ENCODE measurements at places on chromosomes 3 and 15.

DNA sequence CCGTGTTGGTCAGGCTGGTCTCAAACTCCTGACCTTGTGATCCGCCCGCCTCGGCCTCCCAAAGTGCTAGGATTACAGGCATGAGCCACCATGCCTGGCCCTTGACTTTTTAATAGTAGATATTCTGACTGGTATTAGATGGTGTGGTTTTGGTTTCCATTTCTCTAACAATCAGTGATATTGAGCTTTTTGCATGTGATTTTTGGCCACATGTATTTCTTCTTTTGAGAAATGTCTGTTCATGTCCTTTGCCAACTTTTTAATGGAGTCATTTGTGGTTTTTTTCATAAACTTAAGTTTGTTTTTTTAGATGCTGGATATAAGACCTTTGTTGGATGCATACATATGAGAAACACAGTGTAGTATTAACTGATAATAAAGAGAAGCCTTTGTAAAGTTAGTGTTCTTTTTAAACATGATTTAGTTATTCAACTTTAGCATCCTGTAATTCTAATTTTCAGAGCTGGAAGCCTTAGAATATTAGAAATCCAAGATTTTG, 280.8 kb downstream of the RBMS3 start:
- DNase-seq = no peak

- no peak for DNase-seq
These were observed 24.5 kb downstream of the NIT2 start for GRCh38 chr3:100359035-100359434.

DNA sequence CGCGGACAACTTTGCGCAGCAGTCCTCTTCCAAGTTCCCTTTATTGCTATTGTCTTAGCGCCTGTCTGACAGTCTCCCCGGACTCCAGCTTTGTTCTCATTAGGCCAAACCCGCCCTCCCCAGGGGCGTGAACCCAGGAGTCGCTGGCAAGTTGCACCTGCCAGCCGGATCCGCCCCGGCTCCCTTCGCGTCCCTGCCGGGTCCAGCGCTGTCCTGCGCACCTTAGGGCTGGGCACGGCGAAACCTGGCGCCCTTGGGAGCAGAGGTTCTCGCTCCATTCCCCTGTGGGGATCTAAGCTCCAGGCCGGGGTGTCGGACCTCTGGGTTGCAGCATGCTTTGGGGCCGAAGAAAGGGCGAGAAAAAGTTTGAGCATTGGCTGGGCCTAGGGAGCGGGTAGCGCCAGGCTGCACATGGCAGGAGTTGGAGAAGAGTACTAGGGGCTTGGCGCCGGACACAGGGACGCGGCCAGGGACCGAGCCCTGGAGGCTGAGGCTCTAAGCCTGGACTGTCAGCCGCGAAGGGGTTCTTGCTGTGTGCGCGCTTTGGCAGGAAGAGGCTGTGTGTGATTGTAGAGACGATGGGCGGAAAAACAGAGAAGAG, 335.1 kb upstream of the THRB start:
- DNase-seq = no peak

DNA sequence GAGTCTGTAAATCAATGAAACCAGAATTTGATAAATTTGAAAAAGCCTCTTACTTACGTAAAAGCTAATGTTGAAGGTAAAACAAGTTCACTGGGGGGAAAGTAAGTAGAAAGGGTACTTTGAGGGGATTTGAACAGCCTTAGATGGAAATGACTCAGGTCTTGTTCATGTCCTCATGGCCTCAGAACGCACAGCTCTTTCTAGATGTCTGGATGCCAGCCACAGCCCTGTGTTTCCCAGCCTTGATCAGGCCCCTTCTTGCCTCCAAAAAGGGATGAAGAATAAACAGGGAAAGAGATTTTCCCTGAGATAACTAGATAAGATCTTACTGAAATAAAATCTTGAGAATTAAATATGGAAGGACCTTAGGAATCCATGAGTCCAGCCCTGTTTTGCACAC, 237.1 kb upstream of the GOLGA6L4 start:
- no peak for DNase-seq

GRCh38 chr15:48459571-48460442, 128.6 kb downstream of the DUT start:
- no peak for DNase-seq

DNA sequence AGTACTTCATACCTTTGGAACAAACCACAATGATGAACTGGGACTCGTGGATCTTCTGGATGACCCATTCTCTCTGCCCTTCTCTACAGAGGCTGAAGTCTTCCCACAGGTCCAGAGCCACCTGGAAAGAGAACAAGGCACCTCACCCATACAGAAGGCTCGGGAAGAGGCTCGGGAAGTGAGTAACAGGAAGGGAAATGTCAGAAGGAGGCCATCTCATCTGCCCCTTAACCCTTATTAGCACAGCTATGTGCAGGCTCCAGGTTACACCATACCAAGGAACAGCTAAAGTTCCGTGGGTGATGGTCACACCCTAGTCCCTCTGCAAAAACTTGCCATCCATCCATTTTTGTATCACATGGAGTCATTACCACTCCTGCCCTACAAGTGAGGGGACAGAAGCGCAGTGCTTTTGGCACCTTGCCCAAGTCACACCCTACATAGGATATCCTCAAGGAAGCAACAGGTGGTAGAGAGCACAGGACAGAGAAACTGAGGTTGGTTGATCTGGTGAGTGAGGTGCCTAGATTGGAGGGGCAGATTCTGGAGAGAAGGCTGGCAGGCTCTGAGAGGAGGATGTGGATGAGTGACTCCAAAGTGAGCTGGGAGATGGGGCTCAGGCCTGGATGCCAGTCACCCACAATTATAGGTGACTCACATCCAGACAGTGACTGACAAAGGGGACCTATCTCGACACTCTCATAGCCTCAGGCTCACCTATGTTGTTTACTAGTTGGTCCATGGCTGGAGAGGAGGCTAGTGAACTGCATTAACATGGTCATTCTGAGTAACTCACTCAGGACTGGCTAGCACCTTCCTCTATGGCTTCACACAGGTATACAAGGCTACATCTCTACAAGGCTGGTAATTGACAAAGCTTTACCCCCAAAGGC, 38.2 kb downstream of the SPATA12 start:
- DNase-seq = no peak

DNA sequence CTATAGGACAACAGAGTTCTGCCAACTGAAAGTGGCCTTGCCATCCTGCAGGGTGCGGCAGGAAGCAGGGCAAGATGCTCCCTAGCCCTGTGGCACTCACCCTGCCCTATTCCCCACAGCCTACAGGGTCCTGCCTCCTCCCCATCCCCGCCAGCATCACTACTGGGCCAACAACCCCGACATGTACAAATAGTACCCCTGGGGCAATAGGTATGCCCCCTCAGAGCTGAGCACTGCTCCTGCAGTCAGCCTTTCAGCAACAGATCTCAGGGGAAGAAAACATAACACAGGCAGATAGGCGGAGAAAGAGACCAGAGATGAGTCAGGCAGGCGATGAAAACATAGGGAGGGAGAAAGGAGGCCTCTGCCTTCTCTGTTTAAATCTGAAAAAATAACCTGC, 74.7 kb downstream of the XXYLT1 start:
- DNase-seq = no peak

- no peak for DNase-seq
These were observed 213.7 kb downstream of the DIPK2A start for GRCh38 chr3:144185276-144185675.

DNA sequence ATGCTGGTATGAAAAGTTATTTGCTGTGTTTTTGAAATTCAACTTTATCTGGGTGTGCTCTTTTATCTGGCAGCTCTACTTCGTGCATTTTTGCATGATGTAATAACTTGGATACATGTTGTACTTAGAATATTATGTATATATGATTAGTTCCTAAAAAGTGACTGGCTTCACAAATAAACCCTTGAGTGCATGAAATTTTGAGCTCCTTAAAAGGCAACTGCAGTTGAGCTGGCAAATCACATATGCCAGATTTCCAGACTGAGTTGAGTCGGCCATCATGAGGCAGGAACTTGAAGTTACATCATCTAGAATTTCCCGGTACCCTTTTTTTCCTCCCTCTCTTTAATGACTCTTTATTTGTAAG, 162.5 kb downstream of the FNDC3B start:
- no peak for DNase-seq

DNA sequence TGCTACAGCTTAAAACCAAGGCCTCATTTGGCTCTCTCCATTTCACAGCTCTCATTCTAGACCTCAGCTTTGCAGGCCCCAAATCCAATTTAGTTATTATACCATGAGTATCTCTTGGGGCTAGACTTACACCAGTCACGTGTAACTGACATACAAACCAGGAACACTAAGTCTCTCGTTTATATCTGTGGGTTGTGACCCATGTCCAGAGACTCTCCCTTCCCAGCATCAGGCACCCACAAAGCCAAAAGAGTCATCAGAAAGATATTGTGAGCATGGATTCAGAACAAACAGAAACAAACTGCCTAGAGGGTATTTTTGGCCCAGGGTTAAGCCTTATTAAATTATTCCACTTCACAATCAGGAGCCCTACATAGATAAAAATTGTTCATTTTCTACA, 5.6 kb upstream of the CCDC13 start:
- DNase-seq = no peak
